ENCODE measurements at places on chromosomes 3 and 15.

DNA sequence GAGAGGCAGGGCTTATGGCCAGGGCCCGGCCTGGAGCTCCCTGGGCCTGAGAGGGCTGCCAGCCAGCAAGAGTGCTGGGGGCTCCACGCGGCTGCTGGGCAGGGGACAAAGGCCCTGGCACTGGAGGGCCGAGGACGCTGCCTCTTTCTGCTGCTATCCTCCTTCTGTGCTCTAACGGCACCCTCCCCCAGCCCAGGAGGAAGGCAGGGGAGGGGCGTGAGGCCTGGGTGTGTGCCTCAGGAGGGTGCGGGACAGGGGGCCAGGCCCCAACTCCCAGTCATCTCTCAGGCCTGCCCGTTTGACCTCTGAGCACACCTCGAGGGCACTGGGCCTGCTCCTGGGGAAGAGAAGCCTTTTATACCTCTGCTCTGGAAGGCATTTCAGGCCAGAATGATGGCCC lies 115.5 kb downstream of the ADCY5 start:
- DNase-seq = no peak

- DNase-seq = peak; percentile 39
Observed at GRCh38 chr15:84598993-84599392, 1.8 kb upstream of the ZSCAN2 start.

- DNase-seq = no peak
Observed at GRCh38 chr3:107959550-107960154, 131.2 kb downstream of the CD47 start.

DNA sequence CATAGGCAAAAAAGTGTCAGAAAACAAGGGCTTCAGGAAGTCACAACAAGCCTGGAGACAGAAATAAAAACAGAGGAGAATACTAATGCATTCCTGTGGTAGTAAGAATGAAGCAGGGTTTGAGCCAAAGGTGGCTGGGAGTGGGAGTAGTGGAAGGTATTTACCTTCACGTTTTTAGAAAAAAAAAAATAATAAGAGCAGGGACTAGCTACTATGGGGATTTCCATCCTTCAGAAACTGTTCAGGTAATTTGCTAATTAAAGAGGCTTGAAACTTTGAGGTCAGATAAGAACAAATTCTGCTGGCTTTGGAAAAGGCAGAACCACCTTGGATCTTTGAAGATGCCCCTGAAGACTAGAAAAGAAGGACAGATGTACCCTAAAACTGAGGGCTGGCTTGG lies 18.4 kb downstream of the ILDR1 start:
- no peak for DNase-seq

DNA sequence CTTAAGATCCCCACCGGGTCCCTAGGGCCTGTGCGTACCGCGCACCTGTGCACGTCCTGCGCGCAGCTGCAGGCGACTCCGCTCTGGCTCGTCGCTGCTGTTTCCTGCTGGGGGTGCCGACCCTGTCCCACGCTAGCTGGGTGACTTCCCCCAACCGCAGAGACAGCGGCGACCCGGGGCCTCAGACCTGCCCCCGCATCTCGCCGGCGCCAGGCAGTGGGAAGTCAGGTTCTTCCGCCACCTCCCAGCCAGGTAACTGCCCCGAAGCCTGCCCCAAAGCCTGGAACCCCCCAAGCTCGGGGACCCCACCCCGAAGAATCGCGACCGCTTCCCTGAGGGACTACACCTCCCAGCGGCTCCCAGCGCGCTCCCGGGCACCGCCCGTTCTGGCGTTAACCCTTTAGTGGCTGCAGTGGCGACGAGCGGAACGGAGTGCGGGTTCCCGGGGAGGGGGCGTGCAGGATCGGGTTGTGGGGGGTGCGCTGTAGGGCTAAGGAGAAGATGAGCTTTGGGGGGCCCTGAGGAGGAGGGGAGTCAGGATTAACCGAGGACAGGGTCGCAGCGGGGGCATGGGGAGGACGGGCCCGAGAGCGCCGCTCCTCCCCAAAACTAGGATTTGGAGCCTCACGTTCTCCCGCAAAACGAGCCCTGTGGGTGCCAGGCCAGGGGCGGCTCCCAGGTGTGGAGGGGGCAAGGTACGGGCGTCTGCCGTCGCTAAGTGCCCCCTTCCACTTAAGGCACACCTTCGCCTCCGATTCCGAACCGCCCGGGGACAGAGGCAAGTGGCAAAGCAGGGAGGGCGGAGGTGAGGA lies 589 bp downstream of the NEIL1 start:
- DNase-seq = peak; percentile 91

GRCh38 chr3:187994221-187995042 lies 159.5 kb upstream of the LPP start:
- DNase-seq = no peak
